NCI-H2171 (cell line): ENCODE measurements at places on chromosomes 2 and 18.

DNA sequence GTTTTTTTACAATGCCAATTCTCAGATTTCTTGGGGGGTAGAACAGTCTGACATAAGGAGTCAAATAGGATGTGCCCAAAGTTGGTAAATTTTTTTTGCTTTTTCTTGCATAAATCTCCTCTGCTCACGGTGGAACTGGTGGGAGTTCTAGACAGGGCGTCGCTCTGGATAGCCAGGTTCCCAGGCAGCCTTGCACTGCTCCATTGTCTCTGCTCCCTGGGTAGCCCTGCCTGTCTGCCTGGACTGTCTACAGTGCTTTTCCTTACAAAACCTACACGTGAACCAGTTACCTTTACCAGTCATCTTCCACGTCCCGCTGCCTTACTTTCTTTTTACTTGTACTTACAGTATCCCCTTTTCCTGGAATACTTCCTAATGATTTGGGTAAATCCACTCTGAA, 117.1 kb downstream of the ZNF407 start:
- no peak for DNase-seq

GRCh38 chr18:55083461-55083860, 124.2 kb upstream of the CCDC68 start:
- no peak for DNase-seq

- peak; percentile 26 for DNase-seq
These were observed 7.5 kb downstream of the C2orf49 start for GRCh38 chr2:105344704-105345345.

- no peak for DNase-seq
These were observed 25.3 kb downstream of the MMADHC start for GRCh38 chr2:149562324-149562723.

DNA sequence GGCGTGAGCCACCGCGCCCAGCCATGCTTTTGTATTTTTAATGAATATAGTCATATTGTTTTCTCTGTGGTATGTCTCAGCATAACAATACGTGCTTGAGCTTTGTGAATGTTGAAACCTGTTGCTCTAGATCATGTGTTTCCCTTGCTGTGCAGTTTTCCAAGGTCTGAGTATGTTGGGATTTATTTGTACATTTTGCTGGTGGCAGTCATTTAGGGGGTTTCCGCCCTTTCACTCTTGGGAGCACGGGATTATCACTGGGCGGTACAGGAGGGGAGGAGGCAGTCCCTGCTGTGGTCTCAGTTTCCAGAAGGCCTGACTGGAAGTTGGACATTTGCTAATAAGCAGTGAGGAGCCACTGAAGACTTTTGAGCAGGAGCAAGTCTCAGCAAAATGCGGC, 24.9 kb upstream of the CATIP start:
- DNase-seq: no peak

- no peak for DNase-seq
These were observed 130.8 kb downstream of the MAP4K4 start for GRCh38 chr2:101828257-101828656.

- DNase-seq: no peak
These were observed 279.9 kb downstream of the ALPK2 start for GRCh38 chr18:58348951-58349350.

- DNase-seq: no peak
These were observed 185.2 kb upstream of the LRRTM1 start for GRCh38 chr2:80489717-80490116.

GRCh38 chr18:46421973-46422551, 235.0 kb downstream of the LOXHD1 start:
- DNase-seq: no peak

- DNase-seq: no peak
These were observed 988.3 kb upstream of the GYPC start for GRCh38 chr2:125667630-125668029.

GRCh38 chr2:45825001-45825651, 173.7 kb downstream of the PRKCE start:
- peak; percentile 60 for DNase-seq

- no peak for DNase-seq
These were observed 219.3 kb downstream of the GLI2 start for GRCh38 chr2:120954939-120955338.

DNA sequence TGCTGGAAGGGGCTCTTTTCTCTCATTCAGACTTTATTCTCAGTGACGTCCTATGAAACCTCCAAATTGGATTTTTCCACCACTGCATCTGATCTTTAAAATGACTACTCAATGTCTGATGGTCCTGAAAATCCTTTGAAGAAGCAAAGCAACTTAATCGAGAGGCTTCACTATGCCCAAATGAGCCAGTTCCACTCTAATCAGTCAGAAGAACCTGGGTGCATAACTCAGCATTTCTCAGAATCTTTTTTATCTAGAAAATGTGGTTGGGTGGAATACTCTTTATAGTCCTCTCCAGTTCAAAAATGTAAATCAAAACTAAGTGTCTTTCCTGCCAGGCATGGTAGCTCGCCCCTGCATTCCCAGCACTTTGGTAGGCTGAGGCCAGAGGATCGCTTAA, 60.7 kb downstream of the PRELID3A start:
- DNase-seq: no peak

GRCh38 chr2:200311139-200311538, 4.6 kb downstream of the SPATS2L start:
- no peak for DNase-seq

DNA sequence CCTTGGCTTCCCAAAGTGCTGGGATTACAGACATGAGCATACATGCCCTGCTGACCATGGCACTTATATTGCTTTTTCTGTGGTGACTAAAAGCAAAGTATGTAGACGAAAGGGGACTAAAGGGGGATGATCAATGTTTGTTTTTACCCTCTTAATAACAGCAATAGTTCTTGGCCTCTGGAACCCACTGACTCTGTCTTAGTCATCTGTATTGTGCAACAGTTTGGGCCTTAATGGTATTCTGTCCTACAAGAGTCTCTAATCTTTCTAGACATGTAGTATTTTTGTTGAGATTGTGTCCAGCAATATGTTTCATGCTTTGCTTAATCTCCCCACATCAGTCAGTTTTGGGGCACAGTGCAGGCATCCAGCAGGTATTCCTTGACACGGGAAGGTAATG, 359.9 kb upstream of the FANCL start:
- DNase-seq: no peak

DNA sequence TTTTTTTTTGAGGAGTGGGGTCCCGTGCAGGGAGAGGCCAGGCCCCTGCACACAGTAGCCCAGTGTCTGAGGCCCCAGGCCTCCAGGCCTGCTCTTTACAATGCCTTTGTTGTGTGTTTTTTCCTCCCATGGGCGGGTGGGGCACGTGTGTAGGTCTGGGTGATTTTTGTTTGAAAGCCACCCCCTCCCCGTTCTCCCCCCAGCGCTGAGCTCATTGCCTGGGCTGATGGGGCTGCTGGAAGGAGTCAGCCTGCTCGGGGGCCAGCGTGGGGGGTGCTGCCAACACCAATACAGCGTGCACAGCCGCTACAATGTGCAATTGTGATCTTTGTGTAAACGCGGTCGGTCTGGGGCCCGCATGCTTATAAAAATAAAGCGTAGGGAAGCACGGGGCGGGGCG, 142.7 kb downstream of the DYSF start:
- DNase-seq: no peak

- DNase-seq: no peak
These were observed 50.5 kb downstream of the TMEM18 start for GRCh38 chr2:626491-627339.

DNA sequence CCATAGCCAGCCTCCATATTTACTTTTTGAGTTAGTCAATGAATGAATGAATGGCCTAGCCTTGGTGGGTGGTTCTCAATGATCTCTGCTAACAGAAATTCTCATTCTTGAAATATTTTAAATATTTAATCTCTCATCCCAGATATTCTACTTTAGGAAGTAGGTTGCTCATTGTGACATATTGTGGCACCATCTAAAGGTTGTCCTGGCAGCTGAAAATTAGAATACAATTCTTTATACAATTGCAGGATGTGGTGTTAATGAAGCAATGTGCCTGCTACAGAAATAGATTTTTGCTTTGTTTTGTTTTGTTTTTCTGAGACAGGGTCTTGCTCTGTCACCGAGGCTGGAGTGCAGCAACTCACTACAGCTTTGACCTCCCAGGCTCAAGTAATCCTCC, 35.8 kb downstream of the SCG2 start:
- no peak for DNase-seq

GRCh38 chr18:73893880-73894279, 253.8 kb downstream of the FBXO15 start:
- DNase-seq: no peak

DNA sequence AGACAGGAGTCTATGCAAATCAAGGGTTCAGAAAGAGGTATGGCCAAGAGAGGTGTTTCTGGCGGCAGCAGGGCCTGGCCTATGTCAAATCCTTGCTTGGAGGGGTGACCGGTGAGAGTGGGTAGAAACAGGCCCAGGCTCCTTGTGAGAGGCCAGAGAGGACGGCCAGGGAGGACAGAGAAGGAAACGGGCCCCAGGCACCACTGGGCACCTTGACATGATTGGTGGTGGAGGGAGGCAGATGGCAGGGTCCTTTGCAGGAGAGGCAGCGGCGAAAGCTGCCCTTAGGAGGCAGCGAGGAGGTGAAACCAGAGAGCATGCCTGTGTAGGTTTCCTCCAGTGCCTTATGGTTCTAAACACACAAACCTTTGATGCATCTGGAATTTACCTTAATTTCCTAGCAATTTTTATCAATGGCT, 6.2 kb downstream of the RAMP1 start:
- no peak for DNase-seq

DNA sequence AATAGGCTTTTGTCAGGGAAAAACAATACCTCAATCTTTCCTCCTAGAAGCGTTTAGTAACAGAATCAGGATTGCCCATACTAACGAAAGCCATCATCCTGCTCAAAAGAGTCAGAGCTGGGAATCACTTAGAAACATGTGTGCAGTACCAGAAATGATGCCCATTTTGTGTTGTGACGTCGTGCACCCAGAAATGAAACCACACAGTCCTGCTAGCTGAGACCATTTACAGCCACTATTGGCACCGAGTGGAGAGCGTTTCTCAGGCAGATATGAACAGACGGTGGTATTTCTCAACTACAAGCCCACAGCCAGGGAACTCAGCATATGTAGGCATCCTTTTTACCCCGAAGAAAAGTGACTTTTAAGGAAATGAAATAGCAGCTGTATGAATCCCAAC, 284.3 kb upstream of the LRATD1 start:
- DNase-seq: no peak
